ENCODE measurements at places on chromosomes 5 and 9. TPM values are rescaled to one million over a fixed set of nuclear protein-coding genes. Genes with fewer than 3 reads are reported as not detected.

Gene DIPK1B
- 12.6 TPM for total RNA-seq

Gene EXOSC3
- total RNA-seq = 34.5 TPM

Gene LCP2
- total RNA-seq = 37.3 TPM

Gene AQP7
- total RNA-seq = 8.3 TPM

Gene BTNL3
- 0.42 TPM for total RNA-seq

Gene KIF20A
- total RNA-seq = 12.1 TPM

Gene ESM1
- 1.8 TPM for total RNA-seq

Gene IL9
- total RNA-seq = not detected

Gene SLC23A1
- total RNA-seq = 0.84 TPM

Gene NR6A1
- total RNA-seq = 2.9 TPM

Gene PCDHB14
- 3.0 TPM for total RNA-seq

Gene ANKRD18B
- total RNA-seq = 1.3 TPM

Gene MCTP1
- total RNA-seq = 55.1 TPM

Gene IL3
- total RNA-seq = not detected

Gene GADD45G
- 11.2 TPM for total RNA-seq

Gene WWC1
- 59.6 TPM for total RNA-seq
